ENCODE measurements at places on chromosomes 4 and X.
A peak's percentile ranks its signal among the peaks of the same experiment; 100 is the strongest.

DNA sequence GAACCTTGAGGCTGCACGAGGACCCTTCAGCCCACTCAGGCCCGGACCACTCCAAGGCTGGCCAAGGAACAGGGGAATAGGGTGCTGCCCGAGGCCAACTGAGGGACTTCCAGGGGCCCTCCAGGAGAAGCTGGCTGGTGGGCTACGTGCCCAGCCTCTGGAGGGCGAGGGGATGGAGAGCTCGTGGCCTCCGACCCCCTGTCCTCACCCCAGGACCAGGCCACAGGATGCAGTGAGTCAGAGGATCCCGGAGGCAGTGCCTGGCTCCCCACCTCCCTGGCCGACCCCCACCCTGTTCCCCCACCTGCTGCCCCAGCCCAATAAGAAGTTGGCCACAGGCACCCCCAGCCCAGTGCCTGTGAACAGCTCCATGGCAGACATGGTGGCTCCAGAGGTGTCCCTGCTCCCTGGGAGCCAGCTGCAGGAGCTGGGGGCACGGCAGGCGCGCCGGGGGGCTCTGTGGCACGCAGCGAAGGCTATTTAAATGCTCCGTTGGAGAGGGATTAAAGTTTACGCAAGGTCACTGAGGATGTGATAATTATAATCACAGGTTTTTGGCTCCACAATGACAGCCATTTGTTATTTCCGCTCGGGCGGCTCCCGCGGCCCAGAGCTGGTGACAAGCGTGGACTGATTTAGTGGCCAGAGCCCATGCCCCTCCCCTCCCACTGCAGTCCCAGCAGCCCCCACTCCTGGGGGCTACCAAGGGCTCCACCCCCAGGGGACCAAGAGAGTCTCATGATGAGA is 95.7 kb upstream of the NKX1-1 start:
- DNase-seq = no peak

GRCh38 chrX:74371425-74372222 is 49.7 kb upstream of the SLC16A2 start:
- DNase-seq = no peak

DNA sequence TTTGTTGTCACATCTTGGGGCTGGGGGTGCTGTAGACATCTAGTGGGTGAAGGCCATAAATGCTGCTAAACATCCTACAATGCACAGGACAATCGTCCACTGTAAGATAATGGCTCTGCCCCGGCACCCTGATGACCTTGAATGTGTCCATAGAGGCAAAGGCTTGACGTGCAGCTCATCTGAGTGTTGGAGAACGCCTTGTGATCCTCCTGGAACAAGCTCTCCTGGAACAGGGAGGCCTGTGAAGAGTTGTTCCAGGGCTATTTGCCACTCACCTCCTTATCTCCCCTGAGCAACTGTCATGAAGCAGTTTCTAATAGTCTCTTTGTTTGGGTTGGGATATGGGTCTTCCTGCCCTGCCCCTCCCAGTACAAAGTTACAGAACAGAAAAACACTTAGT is 15.2 kb upstream of the PCYT1B start:
- DNase-seq = no peak

DNA sequence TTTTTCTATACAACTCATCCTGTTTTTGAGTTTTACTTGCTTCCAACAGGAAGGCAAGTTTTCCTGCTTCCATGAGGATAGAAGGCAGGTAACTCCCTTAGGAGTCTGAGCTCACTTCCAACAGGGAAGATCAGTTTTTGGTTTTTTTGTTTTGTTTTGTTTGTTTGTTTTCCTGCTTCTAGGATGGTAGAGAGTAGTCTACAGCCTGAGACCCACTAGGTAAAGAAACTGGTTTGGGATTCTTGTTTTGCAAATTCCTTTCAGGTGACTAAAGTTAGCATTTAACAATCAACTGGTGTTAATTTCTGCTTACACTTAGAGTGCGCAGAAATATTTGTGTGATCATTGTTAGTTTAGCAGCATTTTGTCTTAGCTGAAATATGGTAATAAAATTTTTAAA is 227.8 kb upstream of the TACR3 start:
- no peak for DNase-seq

- DNase-seq = no peak
These were observed 87.6 kb downstream of the SORCS2 start for GRCh38 chr4:7279902-7280301.

DNA sequence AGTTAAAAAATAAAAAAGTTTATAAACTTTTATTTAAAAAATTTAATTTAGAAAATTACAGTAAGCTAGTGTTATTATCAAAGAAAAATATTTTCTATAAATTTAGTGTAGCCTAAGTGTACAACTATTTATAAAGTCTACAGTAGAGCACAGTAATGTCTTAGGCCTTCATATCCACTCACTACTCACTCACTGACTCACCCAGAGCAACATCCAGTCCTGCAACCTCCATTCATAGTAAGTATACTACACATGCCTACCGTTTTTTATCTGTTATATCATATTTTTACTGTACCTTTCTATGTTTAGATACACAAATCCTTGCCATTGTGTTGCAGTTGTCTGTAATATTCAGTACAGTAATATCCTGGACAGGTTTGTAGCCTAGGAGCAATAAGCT is 129.0 kb upstream of the FAM47B start:
- DNase-seq = no peak

DNA sequence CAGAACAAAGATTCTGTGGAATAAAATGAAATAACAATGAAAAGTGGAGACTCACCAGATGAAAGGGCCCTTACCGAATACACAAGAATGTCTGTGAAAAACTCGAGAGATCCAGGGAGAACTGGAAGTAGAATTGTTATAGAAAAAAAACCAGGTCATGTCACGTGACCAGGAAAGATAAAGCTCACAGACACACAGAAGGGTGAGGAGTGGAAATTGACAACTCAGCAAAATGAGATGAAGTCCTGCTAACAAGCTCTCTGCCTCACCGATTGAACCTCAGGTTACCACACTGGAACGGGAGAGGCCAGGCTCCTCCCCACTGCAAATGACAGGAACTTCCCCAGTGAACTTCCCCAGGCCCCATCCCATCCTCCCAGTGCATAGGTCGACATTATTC is 1618.0 kb upstream of the PCDH10 start:
- DNase-seq = no peak

GRCh38 chrX:71998836-71999509 is 88.3 kb downstream of the NHSL2 start:
- no peak for DNase-seq

DNA sequence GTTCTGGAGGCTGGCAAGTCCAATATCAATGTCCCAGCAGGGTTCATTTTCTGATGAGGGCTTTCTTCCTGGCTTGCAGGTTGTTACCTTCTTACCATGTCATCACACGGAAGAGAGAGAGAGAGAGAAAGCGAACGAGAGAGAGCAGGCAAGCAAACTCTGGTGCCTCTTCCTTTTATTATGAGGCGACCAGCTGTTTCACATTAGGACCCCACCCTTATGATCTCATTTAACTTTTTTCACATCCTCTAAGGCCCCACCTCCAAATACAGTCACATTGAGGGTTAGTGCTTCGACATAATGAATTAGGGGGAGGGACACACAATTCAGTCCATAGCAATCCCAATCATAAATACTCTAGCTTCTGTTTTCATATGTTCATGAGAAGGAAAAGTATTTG is 10.6 kb upstream of the GPR174 start:
- DNase-seq = no peak

GRCh38 chr4:176036585-176037205 is 28.9 kb upstream of the WDR17 start:
- DNase-seq = no peak

DNA sequence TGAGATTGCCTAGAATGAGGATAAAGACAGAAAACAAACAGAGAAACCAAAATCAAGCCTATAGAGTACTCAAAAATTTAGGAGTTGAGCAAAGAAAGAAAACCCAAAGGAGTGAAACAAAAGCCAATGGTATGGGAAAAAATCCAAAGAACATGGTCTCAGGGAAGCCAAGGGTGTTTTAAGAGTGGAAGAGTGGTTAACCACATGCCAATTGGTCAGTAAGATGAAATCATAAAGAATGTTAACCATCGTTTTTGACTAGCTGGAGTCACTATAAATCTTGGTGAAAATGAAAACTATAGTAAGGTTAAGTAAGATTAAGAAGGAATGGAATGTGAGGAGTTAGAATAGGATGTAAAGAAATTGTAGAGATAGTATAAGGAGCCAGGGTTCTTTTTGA is 64.7 kb upstream of the RPL34 start:
- no peak for DNase-seq

GRCh38 chr4:38106311-38106710 is 146.1 kb downstream of the PTTG2 start:
- DNase-seq = no peak

DNA sequence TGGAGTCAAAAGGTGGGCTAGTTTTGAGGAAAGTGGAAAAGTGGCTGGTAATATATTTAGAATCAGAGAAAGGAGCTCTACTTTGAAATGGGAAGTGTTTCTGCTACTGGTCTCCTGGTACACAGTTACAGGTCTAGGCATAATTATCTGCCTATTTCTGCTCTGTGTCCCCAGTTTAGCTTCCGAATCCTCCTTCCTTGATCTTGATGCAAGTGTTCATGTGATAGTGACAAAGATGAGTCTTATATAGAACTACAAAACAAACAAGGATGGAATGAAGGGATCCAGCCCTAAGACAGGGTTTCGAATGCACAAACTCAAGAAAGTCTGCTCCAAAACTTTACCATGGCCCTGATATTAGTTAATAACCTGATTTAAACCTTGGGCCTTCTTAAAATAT is 580.2 kb downstream of the INPP4B start:
- DNase-seq = no peak

DNA sequence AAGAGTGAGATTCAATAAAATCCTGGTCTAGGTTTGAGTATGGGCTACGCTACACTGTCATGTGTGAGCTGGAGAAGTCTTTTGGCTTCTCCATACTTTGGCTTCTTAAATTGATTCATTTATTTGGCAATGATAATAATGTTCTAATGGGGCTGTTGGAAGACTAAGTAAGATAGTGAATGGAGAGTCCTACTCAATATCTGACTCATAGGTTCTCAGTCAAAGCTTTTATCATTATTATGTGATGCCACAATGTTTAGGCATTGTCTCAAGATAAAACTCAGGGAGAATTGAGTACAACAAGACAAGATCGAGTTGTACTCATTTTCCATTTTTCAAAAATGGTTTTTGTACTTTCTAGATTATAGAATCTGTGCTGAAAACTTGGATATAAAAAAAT is 92.5 kb upstream of the VEGFC start:
- DNase-seq = no peak

GRCh38 chr4:34485252-34485651 is 1759.1 kb downstream of the ARAP2 start:
- no peak for DNase-seq

GRCh38 chr4:81676537-81676936 is 204.8 kb upstream of the RASGEF1B start:
- DNase-seq = no peak

GRCh38 chr4:40195182-40196177 is 1.4 kb upstream of the RHOH start:
- DNase-seq = no peak

DNA sequence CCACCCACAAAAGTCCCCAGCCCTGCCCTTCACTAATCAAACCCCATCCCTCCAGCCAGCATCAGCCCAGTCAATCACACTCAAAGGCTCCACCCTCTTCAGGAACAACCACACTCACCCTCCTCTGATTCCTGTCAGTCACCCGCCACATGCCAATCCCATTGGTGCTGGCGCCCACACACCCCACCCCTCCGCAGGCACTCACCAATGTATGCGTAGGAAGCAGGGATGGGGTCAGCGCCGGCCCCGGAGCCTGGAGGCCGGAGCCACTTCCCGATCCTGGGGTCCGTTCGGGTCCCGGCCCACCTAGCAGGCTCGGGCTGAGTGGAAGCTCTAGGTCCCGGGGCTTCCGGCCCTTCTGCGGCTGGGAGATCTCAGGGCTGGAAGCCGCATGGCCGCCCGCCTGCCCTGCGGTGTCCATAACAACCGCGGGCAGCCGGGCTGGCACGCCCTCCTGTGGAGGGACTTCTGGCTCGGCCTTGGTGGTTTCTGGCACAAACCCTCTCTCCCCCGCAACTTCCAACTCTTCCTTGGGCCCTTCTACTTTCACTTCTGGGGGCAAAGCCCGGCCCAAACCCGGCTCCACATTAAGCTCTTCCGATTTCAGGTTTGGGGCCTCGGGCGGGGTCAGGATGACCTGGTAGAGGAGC is 7.9 kb upstream of the CFP start:
- peak; percentile 39 for DNase-seq

All from hypothalamus (tissue), 51 donors.